ENCODE measurements at places on chromosomes 16 and 17.
A peak's percentile ranks its signal among the peaks of the same experiment; 100 is the strongest.

GRCh38 chr17:20966870-20967269, 75.9 kb downstream of the USP22 start:
- peak; percentile 33 for DNase-seq

GRCh38 chr16:9798474-9798873, 383.8 kb downstream of the GRIN2A start:
- DNase-seq, result no peak

GRCh38 chr17:46143827-46144236, 49.4 kb downstream of the KANSL1 start:
- no peak for DNase-seq

DNA sequence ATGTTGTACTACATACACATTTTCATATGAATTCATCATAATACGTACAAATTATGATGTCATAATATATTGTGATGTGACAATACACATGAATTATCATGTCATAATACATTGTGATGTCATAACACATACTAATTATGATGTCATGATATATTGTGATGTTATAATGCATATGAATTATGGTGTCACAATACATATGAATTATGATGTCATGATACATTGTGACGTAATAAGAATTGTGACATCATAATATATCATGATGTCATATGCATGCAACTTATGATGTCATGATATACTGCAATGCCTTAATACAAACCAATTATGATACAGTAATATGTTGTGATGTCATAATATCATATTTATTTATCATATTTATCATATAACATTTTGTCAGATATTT, 2074.3 kb downstream of the TP53TG3F start:
- no peak for DNase-seq

- no peak for DNase-seq
Measured at GRCh38 chr16:77711775-77712174, 10.5 kb upstream of the NUDT7 start.
